ENCODE measurements at places on chromosomes 3 and 15.

DNA sequence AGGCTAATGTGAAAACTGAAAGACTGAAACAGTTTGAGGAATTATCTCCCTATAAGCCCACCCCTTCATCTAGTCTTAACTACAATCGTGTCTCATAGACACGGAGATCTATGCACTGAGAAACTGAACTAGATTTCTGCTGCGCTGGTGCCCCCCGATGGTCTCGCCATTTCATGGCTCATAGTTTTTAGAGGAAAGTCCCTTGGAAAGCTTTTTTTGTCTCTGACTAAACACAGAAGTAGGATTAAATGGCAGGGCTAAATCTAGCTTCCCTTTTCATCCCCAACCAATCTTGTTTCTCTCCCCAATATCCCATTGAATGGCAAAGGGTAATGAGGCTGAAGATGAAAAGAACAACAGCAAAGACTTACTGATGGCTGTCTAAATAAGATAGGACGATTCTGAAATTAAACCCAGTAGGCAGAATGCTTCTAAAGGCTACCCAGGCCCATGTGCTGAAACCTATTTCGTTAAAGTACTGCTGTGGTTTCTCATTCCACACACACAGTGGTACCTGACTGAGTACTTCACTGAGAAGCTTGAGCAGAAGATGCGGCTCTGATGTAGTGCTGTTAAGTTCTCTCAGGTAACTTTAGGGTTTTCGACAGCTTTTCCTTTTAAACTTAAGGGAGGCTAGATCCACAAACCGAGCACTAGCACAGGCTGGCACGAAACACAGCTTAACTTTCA lies 142.7 kb downstream of the GADL1 start:
- peak; percentile 62 for DNase-seq

DNA sequence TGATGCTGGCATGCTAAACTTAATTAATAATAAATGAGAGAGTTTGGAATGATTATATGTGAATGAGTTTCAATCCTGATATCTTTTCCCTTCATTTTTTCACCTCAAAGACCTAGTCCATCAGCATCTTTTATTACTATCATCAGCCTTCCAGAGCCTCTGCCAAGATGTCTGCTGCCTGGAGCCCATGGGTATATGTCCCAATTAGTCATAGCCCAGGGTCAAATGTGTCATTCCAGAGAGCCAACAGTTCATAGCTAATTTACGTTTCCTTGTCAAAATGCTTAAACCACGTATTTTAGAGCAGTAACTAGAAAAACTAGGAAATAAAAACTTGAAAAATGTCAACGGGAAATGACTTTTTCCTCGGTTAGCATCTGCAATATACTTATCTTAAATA lies 457.9 kb downstream of the SI start:
- no peak for DNase-seq

DNA sequence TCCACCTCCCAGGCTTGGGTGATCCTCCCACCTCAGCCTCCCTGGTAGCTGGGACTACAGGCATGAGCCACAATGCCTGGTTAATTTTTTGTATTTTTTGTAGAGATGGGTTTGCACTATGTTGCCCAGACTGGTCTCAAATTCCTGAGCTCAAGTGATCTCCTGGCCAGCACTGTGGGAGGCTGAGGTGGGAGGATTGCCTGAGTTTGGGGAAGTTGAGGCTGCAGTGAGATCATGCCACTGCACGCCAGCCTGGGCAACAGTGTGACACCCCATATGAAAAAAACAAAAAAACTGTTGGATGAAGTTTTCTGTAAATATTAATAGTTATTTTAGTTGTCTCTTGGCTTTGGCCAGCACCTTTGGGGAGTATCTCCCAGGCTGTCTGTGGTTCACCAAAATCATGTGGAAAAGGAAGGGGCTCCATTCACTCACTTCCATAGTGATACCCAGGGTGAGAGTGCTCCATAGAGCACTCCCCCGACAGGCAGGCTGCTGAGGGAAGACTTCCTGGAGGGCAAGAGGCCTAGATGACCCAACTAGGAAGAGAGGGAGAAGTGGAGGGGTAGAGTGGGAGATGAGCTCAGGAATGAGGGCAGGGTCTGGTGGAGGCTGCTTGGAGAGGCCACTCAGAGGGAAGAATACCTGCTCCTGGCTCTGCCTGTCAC lies 47.1 kb downstream of the CDC25A start:
- DNase-seq, result no peak

GRCh38 chr3:192130534-192131132 lies 596.7 kb downstream of the FGF12 start:
- peak; percentile 5 for DNase-seq

GRCh38 chr15:67897646-67898339 lies 57.9 kb upstream of the RNU6-1 start:
- DNase-seq, result no peak

DNA sequence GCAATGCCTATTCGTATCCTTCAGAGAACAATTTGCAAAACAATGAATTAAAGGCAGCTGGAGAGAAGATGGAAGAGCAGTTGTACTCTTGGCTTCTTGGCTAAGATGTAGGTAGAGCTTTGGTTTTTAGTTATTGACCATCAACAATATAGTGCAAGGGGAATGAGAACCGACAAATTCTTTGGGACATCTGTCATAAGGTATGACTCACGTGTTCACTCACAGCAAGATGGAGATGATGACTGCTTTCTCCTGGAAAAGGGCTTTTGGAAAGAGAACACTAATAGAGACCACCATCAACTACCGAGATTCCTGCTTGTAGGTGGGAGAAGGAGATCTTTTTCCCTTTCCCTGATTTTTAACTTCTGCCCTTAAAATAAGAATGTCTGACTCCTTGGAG lies 234.9 kb downstream of the NTRK3 start:
- DNase-seq, result no peak

- DNase-seq, result peak; percentile 93
These were observed at the start of gene SECISBP2L for GRCh38 chr15:49046220-49047102. Gene SECISBP2L (minus strand): TSS chr15:49046446. CDS start chr15:49046299, 147 bp downstream.

GRCh38 chr3:57530071-57530608 lies 14.0 kb downstream of the DNAH12 start:
- no peak for DNase-seq

DNA sequence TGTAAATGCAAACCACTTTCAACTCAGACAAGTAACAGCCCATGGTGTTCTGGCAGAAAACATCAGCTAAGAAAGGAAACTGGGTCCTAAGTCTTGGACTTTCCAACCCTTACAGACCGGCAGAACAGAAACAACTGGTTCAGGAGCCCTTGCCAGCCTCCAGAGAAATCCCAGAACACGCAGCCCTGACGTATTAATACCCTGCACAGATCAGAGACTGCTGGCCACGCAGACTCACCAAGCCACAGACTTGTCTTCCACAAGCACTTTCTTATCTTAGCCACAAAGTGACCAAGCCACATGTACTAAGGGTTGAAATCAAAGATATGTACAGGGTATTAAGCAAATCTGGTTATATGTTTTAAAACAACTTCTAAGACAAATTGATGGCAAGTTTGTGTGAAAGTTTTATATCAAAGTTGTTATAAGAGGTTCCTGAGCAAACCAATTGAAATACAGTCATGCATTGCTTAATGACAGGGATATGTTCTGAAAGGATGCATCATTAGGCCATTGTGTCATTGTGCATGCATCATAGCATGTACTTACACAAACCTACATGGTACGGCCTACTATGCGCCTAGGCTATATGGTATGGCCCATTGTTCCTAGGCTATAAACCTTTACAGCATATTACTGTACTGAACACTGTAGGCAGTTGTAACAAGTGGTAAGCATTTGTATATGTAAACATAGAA lies 36.8 kb downstream of the BTD start:
- DNase-seq, result no peak

DNA sequence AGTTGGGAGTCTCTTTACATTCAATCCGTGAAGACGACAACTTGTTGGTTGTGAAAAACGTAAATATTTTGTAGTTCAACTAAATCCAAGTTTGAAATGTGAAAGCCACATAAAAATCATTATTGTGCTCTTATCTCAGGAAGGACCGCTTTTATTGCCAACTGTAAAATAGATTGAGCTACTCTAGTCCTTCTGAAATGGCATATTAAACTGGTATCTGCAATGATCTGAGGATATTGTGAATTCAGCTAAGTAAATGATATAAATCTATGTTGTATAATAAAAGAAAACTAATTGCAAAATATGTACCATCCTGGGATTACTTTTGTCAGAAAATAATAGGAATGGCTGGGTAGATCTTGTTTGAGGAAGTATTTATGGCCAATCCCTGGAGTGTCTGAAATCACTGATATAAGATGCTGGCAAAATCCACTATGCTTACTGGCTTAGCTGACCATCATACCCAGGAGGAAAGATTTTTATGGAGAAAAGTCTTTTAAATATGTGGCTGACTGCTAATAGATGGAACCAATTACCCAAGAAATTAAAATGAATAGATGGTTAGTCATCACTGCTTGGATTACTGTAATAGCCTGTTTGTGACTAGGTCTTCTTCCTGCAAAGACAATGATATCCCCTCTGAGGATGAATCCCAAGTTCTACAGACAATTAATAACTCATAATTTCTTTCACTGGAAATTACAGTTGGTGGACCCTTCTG lies 191.8 kb downstream of the SEMA6D start:
- DNase-seq, result no peak

DNA sequence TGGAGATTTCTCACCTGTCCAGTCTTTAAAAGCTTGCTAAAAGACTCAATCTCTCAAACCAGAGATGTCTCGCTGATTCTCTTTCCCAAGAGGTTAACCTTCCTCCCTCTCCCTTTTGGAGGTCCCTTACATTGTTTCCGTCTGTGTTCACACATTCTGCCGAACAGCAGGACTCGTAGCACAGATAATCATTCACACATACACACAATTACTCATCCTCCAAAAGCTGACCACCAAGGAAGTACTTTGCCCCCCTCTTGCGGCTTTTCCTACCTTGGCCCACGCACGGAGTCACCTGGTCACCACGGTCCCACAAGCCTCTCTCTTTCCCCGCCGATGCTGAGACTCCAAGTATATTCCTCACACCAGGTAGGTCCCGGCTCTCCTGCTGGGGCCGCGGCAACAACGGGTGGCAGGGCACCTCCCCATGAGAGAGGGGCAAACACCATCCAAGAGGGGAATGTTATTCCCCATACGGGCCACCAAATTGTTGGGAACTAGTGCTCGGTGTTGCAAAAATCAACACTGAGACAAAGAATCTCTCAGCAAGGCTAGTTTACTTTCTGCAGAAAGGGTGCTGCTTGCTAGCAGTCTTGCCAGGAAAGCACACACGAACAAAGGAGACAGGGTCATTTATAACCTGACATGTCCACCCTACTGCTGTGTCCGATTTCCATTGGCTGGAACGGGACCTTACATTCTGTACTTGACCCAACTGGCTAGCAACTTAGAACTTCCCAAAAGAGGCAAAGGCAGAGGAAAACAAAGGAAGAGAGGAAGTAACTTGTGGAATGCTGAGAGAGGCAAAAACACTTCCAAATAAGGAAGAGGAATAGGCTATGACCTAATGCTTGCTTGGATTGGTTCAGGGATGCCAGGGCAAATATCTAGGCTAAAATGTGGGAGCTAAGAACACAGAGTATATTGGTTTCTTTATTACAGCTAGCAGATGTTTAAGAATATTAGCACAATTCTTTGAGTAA lies 102.1 kb upstream of the NECTIN3 start:
- no peak for DNase-seq

GRCh38 chr15:64640146-64640871 lies 135.1 kb downstream of the RBPMS2 start:
- no peak for DNase-seq

- no peak for DNase-seq
These were observed 5.9 kb upstream of the STRA6 start for GRCh38 chr15:74208496-74208895.

Data from activated T-cell treated with anti-CD3 and anti-CD28 coated beads, Interleukin-2, amount 50 U/mL, for 72 hours (primary cell).